ENCODE measurements at places on chromosomes 2 and 18.

DNA sequence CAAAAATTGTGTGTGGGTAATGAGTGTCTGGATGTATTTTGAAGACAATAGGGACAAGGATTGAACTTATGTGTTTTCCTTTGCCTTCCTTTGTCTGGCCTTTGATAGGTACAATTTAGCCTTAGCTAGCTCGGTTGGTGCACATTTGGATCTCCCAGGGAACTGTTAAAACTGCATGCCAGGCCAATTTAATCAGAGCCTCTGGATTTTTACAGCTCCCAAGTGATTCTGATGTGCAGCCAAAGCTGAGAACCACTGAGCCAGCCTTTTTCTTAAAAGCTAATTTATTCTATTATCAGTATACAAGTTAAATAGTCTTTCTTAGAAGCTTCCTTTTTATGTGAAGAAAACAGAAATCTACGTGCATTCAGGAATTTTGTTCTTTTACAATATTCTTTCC, 25.0 kb downstream of the PLEK start:
- no peak for DNase-seq

- no peak for DNase-seq
Observed at GRCh38 chr2:144146076-144146475, 373.8 kb downstream of the ZEB2 start.

DNA sequence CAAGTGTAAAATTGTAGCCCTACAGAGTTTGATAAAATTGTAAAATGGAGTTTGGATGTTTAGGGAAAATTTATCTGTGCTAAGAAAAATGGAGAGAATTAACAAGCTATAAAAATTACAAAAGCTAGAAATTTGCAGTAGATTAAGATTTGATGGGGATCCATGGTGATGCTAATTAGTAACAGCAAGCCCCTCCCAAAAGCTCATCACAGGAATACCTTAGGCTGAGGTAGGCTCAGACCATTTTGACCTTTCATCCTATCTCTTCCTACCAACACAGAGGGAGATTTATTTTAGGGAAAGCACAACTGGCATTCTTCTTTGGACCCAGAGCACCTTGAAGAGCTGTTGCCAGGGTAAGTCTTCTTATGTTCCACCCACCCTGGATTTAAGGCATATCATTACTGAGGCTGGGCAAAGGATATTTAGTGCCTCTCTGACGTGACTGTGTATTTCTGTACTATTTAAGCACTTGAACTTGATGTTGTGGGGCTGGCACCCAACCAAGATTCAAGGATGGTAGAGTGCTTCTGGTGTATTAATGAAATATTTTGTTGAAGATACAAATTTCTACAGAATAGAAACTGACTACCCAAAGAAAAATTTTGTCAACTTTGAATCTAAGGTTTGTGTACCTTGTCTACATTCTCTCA, 70.8 kb upstream of the SLC39A10 start:
- DNase-seq: no peak

- no peak for DNase-seq
Observed at GRCh38 chr2:209578394-209579001, 154.7 kb downstream of the MAP2 start.

DNA sequence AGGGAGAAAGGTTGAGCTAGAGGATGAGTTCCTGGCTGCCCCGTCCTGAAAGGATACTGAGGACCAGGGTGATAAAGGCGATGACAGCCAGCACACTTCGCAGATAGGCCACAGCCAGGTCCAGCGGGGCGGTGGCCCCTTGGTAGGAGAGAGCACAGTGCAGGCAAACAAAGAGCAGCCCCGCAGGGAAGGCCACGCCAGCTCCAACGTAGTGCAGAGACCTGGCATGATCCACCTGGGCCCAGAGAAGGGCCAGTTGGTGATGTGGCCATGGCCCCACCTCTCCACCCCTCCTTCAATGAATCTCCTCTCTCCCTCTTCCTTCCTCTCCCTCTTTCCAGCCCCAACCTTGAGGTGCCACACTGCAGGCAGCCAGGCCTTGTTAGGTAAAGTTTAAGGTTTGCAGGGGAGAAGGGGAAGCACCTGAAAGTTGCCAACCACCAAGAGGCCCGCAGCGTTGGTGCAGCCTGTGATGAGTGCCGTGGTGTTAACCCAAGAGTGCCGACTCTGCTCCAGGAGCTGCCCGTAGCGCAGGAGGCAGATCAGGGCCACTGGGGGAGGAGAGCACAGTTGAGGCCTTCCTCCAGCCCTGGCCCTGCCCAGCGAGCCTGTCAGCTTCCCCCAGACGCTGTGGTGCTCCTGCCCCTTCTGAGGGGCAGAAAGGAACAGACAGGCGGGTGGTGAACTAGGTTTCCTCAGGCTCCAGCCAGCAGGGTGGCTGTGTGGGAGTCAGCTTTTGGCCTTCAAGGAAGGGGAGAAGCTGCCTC, 2.8 kb downstream of the TMEM150A start:
- DNase-seq: no peak

DNA sequence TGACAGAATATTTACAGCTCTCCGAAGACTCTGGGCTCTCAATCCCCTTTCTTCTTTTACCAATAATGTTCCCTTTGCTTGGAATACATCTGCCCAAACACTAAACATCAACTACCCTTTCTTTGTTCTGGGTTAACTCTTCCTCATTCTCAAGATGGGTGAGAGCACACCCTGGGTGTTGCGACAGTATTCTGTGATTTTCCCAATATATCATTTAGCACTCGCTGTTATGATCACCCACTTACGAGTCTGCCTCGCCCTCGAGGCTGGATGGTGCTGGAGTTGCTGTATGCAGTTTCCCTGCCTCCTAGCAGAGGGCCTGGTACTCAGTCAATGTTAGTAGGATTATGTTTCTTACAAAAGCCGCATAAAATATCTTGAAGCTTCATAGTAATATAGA, 93.2 kb downstream of the SOCS6 start:
- DNase-seq: no peak

DNA sequence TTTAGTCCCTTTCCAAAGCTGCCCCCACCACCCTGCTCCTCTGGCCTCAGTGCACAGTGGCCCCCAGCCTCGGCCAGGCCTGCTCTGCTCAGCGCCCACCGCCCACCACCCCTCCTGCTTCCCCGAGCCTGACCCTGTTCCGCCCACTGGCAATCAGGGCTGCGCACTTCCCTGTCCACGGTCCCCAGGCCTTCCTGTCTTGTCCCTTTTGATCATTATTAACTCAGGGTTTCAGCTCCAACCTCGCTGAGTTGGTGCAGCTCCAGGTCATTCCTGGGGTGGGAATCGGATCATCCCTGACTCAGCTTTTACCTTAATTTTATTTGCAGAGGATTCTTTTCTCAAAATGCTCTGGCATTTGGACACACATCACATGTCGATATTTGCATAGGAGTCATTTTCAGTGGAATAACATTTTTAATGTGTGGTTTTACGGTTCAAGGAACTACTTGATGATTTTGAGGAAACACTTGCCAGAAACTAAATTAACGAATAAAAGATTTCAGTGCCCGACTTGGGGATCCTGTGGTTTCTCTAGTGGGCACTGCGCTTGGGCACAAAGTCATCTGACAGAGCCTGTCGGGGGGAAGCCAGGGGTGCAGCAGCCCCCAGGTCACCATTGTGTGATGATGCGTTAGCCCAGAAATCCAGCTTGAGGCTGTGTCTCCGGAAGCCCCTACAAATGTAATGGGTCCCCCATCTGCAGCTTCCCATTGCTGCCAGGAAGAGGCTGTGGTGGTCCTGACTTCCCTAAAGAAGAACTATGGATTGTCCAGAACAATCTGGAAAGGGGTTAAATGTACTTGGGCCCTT, 1.0 kb upstream of the ESPNL start:
- DNase-seq: no peak

GRCh38 chr2:223554923-223555322, 47.2 kb downstream of the SCG2 start:
- DNase-seq: no peak

- DNase-seq: no peak
Observed at GRCh38 chr2:39018638-39019037, 102.2 kb downstream of the SOS1 start.

GRCh38 chr18:57146956-57147636, at the start of gene BOD1L2:
TSS of gene BOD1L2 (plus strand) at chr18:57147087. CDS start at chr18:57147313, 226 bp downstream.
- DNase-seq: peak; percentile 65

DNA sequence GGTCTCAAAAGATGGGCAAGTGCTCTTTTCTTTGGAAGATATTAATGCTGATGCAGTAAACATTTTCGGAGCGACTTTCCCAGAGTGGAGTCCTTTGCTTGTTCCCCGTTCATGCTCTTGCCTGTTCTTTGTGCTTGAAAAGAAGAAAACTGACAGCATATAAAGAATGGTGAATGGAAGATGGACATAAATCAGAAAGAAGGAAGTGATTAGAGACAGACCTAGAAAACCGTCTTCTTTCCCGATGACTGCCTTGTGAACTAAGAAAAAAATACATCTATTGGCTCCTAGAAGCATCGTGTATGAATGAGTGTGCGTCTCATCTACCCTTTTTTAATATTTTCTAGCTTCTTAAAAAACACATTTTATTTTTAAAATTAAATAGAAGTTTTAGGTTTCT, 740.1 kb upstream of the FANCL start:
- DNase-seq: no peak

- no peak for DNase-seq
Observed at GRCh38 chr2:120829633-120830025, 94.0 kb downstream of the GLI2 start.

DNA sequence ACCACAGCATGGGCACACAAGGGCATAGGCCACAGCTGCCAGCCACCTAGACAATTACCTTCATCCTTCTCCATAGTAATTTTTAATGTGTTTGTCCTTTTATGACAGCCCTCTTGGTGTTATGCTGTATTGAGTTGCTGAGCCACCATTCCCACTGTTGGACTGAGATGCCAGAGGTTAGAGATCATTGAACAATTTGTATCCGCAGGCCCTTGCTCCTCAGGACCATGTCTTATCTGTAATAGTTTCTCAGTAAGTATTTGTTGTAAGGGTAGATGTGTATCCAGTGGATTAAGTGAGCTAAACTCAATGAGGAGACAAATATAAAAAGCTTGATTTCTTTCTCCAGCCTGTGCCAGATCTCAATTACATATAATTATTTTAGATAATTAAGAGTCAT, 832.8 kb upstream of the ID2 start:
- DNase-seq: no peak

GRCh38 chr18:3623769-3624545, 174.0 kb downstream of the TGIF1 start:
- peak; percentile 82 for DNase-seq

DNA sequence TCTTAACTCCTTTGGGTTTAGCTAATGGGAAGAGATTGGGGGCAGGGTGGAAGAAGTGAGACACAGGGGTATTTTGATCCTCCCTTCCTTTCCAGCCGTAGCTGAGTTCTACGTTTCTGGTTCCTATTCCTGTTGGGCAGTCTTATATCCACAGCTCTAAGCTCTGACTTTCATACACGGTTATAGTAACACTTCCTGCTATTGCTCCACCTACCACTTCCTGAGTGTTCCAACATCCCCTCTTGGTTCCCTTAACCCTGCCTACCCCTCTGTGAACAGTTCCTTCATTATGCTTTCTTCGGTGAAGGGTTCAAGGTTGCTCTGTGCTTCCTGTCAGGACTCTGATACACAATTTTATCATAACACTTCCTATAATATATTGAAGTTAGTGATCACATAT, 205.1 kb downstream of the DNAH7 start:
- DNase-seq: no peak

GRCh38 chr2:112938904-112939303, 27.9 kb downstream of the IL37 start:
- DNase-seq: no peak

- DNase-seq: no peak
Observed at GRCh38 chr18:11167778-11168177, 18.4 kb upstream of the PIEZO2 start.

GRCh38 chr2:38416296-38417036, 39.4 kb upstream of the ATL2 start:
- no peak for DNase-seq

- DNase-seq: no peak
Observed at GRCh38 chr2:217283460-217283859, 423.6 kb upstream of the TNP1 start.

DNA sequence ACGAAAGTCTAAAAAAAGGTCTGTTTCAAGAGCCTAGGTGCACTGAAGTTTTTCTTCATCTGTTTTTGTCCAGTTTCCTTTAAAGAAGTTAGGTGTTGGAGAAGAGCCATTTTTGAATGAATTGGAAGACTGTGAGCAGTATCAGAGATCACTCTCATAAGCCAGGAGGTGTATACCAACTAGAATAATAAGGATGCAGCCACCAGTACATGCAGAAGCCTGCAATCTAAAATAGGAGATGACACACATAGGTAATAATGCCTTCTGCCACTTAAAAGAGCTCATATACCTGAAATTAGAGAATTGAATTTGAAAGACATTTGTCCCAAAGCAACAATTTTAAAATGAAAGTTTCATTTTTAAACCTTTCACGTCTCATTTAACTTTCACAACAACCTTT, 81.7 kb downstream of the RBMS1 start:
- no peak for DNase-seq

- no peak for DNase-seq
Observed at GRCh38 chr18:49645196-49645595, 83.3 kb downstream of the LIPG start.

- no peak for DNase-seq
Observed at GRCh38 chr18:23071285-23071684, 64.0 kb upstream of the CABLES1 start.

DNA sequence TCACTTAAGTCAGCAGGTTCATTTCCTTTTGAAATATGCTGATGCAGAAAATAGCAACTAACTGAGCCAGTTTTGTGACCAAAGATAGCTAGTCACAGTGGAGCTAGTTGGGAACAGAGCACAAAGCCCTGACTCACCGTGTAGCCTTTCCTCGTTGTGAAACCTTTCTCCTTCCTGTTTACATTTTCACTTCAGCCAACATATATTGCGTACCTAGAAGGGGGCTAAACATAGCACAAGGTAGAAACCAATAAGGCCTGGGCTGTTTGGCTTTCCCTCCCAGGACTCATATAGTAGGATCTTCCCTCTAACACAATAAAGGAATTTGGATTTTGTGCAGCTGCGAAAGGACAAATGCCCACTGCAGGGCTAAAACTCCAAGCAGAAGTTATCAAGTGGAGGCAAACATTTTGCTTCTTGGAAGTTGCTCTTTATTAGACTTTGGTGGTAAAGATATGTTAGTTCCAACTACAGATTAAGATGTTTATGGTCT, 24.5 kb upstream of the LPIN2 start:
- DNase-seq: no peak

- no peak for DNase-seq
Observed at GRCh38 chr2:8794923-8795825, 42.2 kb downstream of the KIDINS220 start.

- DNase-seq: no peak
Observed at GRCh38 chr2:66041902-66042657, 392.8 kb upstream of the MEIS1 start.

GRCh38 chr2:46645681-46646162, 166.4 kb downstream of the TMEM247 start:
- DNase-seq: no peak

GRCh38 chr2:201130524-201131186, 14.7 kb downstream of the CFLAR start:
- no peak for DNase-seq

DNA sequence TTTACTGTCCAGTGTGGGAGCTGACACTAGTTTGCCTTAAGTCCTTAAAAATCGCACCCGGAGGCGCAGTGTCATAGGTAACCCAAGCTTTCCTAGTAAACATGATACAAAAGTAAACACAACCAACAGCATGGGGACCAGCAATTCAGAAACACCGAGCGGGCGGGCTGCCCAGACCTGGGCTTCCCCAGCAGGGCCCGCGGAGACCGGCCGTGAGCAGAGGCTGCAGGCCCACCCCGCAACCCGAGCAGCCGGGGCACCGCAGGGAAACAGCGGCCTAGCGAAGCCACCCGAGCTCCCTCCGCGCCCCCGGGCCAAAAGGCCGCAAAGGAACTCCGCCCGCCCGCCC, 296 bp downstream of the TTC21B start:
- no peak for DNase-seq

- no peak for DNase-seq
Observed at GRCh38 chr2:53865962-53866361, 6.2 kb upstream of the GPR75 start.
